ENCODE measurements at places on chromosomes 5 and 9.
A peak's percentile ranks its signal among the peaks of the same experiment; 100 is the strongest.

- DNase-seq: no peak
Measured at GRCh38 chr9:96720435-96720834, 57.5 kb downstream of the ZNF510 start.

DNA sequence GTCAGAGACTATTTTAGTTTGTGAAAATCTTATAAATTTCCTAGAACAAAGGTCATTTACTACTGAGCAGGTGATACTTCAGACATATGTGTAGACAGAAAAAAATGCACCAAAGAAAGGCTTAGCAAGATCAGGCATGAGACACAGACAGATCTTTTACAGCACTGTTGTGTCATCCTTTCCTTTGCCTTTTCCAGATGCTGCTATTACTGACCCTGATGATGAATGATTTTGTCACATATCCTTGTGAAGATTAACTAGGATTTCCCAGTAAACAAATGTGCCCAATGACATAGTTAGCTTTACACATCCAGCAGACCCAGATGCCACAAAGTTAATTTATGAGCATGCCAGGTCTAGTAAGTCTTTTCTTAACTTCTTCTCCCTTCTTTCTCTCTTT lies 68.2 kb downstream of the DMRTA1 start:
- DNase-seq: no peak

DNA sequence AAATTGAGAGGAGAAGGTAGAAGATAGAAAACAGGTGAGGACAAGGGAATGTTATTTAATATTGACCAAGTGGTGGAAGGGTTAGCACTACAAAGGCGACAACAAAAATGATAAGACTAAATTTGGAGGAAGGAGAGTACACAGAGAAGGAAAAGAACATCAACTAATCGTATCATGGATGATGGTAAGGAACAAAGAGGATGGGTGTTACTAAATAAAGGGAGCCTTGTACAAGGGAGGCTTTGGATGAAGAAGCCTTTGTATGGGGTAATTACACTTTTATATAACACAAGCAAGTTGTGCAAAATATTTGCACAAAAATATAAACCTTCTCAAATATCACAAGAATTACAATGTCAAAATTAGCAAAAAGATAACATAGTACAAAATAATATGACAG lies 125.7 kb downstream of the ZNF608 start:
- DNase-seq: no peak

GRCh38 chr5:59421986-59422941 lies 471.3 kb downstream of the PDE4D start:
- DNase-seq: no peak

- DNase-seq: no peak
Measured at GRCh38 chr5:58244819-58245475, 214.9 kb downstream of the PLK2 start.

DNA sequence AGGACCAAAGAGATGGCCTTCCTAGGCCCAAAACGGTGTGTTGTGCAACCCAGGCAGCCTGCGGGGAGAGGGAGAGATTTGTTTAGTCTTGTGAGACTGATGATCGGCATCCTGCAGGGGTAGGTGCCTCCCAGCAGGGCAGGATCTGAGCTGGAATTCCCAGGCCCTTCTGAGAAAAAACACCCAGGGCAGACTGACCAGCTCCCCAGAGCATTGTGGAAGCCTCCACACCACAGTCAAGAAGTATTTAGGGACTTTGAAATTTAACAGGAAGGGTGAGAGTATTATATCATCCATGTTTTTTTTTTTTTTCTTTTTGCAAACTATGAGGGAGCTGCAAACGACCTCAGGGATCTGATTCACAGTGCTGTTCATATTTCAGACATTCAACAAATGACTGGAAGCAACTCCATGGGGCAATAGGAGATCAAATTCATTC lies 104.5 kb upstream of the LHFPL2 start:
- DNase-seq: no peak

GRCh38 chr9:125902831-125903512 lies 155.8 kb downstream of the PBX3 start:
- DNase-seq: no peak

DNA sequence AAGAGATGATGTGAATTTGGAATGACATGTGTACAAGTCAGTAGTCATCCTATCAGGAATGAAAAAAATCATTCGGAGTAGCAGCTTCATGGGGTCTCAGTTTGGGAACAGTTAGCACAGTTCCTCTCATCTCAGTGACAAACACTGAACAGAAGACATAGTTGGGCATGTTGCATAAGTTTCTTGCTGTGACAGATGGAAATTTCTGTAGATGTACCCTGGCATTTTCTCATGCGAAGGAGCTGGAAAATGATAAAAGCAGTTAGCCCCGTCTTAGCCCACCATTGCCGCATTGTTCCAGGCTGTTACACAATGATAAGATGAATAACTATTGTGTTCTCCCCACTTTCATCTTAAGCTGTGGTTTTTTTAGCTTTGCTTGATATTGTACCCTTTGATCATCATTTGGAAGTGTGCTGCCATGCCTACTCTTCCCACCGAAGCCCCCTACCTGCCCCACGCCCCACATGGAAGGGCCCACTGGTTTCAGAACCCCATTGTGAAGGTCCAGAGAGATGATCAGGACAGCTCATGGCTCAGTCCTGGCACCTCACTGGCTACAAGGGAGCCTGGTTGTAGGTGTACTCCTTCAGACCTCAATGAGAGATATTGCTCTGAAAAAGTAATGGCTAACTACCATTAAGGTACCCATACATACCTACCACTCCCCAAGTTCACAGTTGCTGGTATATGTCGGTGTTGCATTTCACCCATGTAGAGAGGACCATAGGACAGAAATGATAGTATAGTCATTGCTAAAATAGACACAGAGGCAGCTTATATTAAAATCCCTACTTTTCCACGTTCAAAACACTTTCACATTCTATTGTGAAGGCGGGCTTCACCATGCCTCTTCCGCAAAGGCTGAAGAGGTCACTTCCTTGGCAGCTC lies 38.8 kb downstream of the SFXN1 start:
- DNase-seq: no peak

- no peak for DNase-seq
Measured at GRCh38 chr5:106397700-106398099, 1273.0 kb downstream of the EFNA5 start.

GRCh38 chr9:6780690-6781089 lies 22.9 kb downstream of the KDM4C start:
- no peak for DNase-seq

- DNase-seq: no peak
Measured at GRCh38 chr5:137589185-137589584, 90.1 kb upstream of the SPOCK1 start.

GRCh38 chr5:9362600-9362999 lies 183.3 kb downstream of the SEMA5A start:
- no peak for DNase-seq

DNA sequence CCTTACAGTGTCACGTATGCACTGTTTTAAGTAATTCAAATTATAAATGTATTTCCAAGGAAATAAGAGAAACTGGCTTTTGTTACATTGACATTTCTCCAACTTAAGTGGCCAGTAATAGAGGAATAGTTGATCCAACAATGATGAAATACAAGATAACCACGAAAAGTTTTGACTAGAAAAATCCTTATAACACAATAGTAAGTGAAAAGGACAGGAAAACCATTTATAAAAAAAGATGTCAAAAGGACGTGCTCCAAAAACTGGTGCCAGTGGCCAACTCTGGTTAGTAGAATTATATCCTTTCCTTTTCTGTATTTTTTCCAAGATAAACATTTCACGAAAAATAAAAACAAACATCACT lies 210.9 kb downstream of the GAPVD1 start:
- DNase-seq: no peak

- no peak for DNase-seq
Measured at GRCh38 chr5:147555176-147555575, 45.3 kb upstream of the DPYSL3 start.

GRCh38 chr5:115795700-115796099 lies 20.8 kb downstream of the CDO1 start:
- DNase-seq: no peak

DNA sequence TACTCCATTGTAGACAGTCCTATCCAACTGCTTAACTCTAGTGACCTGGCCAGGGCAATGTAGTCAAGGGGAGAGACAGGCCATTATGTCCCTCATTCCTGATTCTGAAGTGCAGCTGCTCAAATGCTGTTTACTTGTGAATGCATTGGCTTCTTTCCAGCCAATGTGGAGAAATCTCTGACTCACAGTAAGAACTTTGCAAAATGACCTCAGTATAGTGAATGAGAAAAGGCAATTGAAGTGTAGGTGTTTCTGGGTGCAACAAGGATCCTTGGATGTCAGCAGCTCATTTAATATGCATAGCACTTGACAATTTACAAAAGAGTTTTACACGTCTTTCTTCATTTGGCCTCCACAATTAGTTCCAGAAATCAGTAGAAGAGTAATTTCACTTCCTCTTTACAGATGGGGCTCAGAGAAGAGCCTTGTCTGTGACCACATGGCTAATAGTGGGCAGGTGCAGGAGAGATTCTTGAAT lies 367.2 kb downstream of the OSTF1 start:
- peak; percentile 60 for DNase-seq

DNA sequence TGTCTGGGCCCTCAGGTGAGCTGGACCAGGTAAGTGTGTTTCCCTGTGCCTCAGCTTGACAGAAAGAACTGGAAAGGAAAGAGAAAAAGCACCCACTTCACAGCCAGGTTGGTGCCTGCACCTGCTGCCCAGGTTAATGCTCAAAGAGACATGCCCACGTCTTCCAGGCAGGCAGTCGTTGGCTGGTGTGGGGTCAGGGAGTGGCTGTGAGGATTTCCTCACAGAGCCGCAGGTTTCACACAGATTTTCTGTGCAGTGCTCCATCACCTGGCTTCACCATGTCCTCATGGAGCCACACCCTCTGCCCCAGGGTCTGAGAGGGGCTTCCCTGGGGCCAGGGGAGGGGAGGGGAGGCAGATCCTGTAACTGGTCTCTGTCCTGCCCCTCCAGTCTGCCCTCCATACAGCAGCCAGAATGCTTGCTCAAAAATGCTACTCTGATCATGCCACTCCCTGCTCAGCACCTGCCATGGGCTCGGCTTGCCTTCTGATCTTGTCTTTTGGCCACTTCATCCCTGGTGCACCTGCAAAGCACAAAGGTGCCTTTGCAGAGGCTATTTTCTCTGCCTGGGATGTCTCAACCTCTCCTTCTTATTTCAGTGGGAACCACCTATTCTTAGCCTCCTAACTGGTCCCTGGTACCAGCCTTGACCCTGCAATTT lies 82.5 kb upstream of the UBTD2 start:
- no peak for DNase-seq

DNA sequence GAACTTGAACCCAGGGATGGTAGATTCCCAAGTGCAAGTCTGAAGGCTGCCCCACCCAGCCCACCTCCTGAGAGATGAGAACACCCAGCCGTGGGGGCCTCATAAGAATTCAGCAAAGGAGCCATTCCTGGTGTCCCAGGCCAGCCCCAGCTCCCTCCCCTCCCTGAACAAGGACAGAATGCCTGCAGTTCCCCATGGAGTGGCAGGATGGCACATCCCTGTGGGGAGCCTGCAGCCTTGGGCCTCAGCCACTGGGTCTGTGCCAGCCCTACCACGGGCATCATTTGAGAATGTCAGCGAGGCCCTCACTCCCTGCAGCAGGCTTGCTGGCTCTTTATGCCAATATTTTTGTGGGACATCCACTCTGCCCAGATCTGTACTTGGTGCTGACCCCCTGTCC lies 36.2 kb upstream of the RAPGEF1 start:
- no peak for DNase-seq

GRCh38 chr5:33781286-33781685 lies 110.5 kb downstream of the ADAMTS12 start:
- DNase-seq: no peak

DNA sequence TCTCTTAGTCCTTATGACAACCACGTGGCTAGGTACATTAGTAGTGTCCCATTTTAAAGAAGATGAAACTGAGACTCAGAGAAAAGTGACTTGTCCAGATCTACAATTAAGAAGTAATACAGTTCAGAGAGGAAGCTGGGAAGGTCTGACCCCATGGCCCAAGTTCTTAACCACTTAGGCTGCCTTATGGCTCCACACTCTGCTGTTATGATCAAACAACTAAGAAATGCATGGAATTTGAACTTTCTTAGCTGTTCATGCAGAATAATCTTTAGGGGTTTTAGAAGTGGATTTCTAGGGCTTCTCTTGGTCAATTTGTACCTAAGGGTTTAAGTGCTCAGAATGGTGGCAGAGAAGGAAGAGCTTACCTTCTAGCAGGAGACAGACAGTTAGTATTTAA lies 128.0 kb upstream of the MSX2 start:
- DNase-seq: no peak

DNA sequence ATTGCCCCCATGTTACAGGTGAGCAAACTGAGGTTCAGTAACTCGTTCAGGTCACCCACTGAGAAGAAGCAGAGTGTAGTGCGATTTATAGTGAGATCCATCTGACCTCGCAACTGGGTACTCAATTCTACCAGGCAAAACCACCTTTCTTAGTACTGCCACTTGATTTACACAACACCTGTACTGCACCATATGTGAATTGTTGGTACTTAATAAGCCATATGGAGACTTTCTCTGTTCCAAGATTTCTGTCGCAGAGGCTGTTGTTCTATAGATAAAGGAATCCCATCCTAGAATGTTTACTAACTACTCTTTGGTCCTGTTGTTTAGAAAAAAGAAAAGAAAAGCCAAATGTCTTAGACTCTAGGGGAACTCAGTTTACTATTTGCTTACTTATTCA lies 287.5 kb downstream of the KCTD16 start:
- DNase-seq: no peak

GRCh38 chr5:56327809-56328208 lies 94.7 kb upstream of the ANKRD55 start:
- DNase-seq: no peak

GRCh38 chr5:14236757-14237156 lies 93.6 kb downstream of the TRIO start:
- no peak for DNase-seq

DNA sequence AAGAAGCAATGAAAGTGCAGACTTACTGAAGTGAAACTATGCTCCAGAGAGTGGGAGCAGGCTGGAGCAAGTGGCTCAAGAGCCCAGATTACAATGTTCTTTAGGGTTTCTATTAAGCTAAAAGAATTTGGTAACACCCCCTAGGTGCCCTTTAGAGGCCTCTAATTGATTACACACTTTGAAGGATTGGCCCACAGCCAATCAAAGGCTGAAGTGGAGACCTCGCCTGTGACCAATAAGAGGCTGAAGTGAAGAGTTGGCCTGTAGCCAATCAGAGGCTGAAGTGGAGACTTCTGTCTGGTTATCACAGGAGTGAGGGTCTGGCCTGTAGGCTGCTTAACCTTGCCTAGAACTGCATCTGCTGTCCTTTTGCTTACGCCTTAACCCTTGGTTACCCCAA lies 46.7 kb upstream of the SPATA31C2 start:
- DNase-seq: no peak

- no peak for DNase-seq
Measured at GRCh38 chr5:10982626-10983025, 221.6 kb upstream of the DAP start.

GRCh38 chr9:133167096-133167730 lies 3.5 kb upstream of the GBGT1 start:
- no peak for DNase-seq

DNA sequence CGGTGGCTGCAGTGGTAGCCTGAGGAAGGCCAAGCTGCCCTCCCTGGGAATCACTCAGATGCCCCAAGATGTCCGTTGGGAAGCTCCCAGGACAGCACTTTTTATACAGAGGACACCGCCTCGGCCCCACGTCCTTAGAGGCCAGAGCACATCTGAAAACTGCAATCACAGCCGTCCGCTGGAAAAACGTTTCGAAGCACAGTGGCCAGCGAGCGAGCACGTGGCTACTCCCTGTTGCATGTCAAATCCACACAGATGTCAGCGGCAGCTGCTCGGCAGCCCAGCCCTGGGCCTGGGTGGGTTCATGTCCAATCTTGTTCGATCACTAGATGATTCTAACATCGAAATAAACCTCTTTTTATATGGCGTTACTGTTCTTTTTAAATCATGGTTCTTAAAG lies 8.9 kb downstream of the PPP1R26 start:
- no peak for DNase-seq

- DNase-seq: no peak
Measured at GRCh38 chr5:146345578-146346366, 7.1 kb downstream of the POU4F3 start.
